ENCODE measurements at places on chromosomes 12 and 14.

DNA sequence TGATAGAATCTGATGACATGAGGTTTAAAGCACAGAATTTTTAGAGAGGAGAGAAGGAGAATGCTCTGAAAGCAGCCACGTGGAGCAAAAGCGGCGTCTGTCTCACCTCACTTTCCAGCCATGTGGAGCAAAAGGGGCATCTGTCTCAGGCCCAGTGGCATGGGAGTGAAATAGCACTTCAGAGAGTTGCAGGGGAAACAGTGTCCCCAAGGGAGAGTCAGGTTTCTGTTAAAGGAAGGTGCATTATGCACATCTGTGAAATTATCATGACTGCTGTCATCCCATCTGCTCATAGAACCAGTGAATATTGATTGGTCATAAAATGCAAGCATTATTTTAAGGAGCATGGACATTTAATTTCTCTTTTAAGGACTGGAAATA lies 124.0 kb downstream of the BICD1 start:
- DNase-seq: no peak

DNA sequence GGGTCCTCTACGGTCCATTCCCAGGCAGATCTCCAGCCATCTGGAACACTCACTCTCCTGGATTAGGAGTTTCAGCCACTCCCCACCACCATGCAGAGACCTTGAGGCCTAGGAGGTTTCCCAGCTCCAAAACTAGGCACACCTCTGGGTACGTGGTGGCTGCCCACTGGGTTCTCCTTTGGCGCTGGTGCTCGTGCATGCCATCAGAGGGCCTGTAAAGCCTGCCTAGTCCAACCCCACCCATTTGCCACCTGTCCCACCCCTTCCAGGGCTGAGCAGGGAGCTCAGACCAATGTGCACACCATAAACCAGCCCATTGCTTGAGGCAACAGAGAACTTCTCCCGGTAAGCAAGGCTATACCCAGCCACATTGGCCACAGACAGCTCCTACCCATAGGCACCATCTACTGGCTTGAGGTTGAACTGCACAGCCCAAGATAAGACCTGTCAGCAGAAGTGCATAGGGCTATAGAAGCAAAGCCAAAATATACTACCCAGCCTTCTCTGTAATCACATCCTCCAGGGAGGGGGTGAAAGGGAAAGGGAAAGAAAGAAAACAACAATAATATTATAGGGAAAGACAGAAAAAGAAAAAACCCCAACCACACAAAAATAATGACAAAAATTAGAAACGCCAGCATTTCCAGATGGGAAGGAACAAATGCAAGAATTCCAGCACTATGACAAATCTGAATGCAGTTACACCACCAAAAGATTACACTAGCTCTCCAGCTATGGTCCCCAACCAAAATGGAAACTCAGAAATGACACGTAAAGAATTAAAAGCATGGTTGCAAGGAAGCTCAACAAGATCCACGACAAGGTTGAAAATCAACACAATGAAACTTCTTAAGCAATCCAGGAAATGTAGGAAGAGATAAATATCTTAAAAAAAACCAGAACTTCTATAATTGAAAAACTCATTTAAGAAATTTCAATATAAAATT lies 111.9 kb upstream of the CCDC175 start:
- DNase-seq: no peak

DNA sequence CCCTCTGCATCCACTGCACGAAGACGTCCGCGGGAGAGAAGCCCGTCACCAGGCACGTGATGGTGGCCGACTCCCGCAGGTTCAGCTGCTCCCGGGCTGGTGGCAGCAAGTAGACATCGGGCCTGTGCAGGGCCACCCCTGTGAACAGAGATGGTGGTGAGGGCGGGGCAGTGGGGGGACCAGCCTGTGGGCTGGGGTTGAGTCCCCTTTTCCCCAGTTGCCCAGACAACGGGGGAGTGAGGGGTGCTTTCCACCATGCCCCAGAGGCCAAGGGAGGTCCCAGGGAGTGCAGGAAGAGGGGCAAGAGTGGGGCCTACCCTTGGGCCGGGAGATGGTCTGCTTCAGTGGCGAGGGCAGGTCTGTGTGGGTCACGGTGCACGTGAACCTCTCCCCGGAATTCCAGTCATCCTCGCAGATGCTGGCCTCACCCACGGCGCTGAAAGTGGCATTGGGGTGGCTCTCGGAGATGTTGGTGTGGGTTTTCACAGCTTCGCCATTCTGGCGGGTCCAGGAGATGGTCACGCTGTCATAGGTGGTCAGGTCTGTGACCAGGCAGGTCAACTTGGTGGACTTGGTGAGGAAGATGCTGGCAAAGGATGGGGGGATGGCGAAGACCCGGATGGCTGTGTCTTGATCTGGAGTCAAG lies 328.3 kb downstream of the TMEM121 start:
- no peak for DNase-seq

DNA sequence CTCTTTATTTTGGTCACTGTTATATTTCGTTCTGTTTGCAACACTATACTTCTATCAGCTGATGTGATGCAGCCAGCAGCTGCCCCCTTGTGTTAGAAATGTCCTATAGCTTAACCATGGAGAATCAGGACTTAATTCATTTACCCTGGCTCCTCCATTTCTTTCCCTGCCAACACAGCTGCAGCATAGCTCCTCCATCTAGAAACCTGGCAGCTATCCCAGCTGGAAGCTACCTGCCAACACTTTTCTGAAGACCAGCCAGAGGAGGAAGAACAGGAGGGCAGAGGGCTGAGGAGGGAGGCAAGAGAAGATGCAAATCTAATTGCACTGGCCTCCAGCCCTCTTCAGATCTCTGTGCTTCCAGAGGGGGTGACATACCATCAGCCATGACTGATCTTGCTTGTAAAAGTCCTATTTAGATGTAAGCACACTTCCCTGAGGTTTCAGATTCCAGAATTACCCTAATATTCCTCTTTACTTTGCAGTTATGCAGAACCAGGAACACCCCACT lies 156.8 kb upstream of the TMEM260 start:
- no peak for DNase-seq

GRCh38 chr14:60777856-60778578 lies 43.5 kb downstream of the MNAT1 start:
- no peak for DNase-seq

DNA sequence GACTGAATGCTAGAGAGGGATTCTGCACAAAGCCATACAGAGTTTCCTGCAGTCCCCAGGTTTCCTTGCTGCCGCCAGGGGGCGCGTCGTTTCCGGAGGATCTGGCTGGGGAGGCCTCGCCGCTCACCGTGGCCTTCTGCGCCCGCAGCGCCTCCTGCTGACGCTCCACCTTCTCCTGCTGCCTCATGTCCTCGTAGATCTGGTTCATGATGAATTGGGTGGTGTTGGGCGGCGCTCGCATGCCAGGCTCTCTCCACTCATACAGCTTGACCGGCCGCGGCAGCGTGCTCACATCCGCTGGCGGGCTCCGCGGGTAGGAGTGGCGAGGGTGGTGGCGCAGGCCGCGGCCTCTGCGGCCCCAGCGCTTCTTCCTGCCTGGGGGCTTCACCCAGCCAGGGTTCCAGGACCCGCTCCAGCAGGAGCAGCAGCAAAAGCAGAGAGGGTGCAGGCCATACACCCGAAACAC lies 987 bp downstream of the CCER1 start:
- no peak for DNase-seq

- no peak for DNase-seq
Observed at GRCh38 chr14:30991408-30991807, 34.0 kb upstream of the AP4S1 start.

DNA sequence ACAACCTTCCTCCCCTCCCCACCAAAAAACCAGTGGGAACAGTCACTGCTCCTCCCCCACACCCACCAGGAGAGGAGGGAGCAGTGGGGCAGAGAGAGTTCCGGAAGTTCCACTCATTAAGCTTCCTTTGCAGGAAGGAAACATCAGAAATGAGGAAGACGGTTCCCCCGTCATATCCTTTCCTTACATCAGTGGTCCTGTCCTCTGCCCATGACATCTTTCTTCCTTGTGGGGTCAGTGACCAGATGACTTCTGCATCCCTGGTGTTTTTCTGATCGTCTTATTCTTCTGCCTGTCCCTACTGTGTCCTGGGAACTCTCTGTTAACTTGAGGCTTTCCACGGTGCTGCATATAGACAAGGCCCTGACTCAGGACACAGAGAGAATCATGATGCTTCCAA lies 40.8 kb upstream of the SPTLC2 start:
- no peak for DNase-seq

DNA sequence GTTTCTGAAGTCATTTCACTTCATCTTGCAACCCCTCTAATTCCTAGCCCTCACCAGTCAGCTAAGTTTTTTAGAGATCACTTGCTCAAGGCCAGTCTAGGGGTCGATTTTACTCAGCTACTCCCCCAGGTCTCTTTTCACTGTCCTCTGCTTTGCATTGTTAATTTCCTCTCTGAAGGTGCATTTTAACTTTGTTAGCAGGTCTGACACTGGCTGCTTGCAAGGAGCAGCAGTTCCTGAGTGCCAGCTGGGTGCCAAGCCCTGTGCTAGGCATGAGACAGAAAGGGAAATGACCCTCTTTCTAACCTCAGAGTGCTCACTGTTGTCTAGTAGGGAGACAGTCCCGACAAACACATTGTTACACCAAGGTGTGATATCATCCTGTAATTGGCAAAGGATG lies 17.8 kb upstream of the DACT1 start:
- DNase-seq: no peak

DNA sequence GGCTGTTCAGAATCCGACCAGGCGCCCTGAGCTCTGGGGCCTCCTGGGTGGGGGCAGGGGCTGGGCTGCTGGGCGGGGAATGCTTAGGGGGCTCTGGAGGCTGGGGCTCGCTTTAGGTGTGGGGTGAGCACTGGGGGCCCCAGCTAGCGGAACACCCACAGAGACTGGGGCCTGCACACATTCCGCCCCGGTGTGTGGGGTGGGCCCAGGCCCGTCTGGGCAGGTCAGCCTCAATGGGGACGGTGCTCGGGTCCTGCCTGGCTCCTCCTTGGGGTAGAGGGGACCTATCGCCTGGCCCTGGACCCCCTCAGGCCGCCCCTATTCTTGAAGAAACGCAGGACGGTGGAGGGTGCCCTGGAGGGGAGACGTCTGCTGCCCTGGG lies 364.8 kb downstream of the TMEM121 start:
- no peak for DNase-seq

DNA sequence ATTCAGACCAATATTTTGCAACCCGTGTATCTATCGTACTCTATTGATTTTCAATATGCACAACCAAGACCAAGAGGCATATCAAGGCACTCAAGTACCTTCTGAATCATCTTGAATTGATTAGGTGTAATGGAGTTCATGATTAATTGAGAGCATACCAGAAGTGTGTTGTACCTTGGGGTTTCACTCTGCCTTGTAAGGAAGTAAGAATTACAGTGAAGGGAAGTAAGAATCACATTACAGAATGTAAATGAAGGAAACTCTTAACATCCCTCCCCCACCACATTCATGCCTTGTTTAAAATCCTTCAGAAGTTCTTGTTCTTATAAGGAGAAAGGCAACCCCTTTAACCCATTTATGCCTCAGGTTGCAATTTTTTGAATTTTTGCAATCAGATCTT lies 5.4 kb upstream of the MGAT4C start:
- DNase-seq: no peak

GRCh38 chr14:99972748-99973466 lies 92.3 kb upstream of the EVL start:
- DNase-seq: no peak

DNA sequence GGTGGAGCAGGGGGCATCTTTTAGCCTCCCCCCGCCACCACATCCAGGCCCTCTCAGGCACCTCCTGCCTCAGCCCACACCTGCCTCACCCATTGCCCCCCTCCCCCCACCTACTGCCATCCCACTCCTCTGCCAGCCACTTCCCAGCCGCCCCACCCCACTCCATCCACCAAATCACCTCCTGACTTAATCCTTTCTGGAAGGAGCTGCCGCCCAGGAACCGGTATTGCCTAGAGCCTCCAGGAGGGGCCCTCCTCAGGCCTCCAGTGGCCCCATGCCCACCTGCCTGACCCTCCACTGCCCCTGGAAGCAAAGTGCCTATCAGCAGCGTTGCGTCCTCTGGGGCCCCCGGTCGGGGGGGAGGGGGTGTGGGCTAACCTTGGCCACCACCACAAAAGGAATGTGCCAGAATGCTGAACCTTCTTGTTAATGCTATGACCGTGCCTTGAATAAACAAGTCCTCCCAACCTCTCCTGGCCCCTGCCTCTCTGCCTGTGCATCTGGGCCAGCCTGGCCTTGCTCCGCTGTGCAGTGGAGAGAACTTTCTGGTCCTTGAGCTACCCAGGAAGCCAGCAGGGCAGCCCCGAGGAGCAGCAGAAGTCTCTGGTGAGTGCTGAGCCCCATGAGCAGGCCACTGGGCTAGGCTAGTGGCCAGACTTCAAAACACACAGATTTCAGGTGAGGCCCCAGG lies 11.8 kb downstream of the NGB start:
- no peak for DNase-seq

- DNase-seq: no peak
Observed at GRCh38 chr14:32417956-32418552, 89.0 kb downstream of the AKAP6 start.

DNA sequence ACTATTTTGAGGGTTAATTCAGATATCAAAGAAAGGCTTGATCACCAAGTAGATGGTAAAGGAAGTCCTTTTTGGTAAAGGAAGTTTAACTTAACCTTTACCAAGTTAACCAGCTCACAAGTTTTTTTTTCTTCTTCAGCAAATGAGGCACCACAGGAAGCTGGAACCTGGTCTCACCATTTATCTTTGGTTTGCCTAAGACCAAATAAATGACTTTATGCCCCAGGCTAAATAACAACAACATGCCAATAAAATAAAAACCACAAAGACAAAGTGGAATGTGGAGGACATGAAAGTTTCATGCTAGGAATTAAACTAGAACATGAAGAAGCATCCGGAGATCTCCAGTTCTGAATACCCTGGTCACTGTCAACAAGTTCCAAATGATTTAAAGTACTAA lies 116.8 kb upstream of the PRICKLE1 start:
- no peak for DNase-seq

GRCh38 chr14:93987815-93988476 lies 9.2 kb upstream of the CCDC197 start:
- DNase-seq: no peak

DNA sequence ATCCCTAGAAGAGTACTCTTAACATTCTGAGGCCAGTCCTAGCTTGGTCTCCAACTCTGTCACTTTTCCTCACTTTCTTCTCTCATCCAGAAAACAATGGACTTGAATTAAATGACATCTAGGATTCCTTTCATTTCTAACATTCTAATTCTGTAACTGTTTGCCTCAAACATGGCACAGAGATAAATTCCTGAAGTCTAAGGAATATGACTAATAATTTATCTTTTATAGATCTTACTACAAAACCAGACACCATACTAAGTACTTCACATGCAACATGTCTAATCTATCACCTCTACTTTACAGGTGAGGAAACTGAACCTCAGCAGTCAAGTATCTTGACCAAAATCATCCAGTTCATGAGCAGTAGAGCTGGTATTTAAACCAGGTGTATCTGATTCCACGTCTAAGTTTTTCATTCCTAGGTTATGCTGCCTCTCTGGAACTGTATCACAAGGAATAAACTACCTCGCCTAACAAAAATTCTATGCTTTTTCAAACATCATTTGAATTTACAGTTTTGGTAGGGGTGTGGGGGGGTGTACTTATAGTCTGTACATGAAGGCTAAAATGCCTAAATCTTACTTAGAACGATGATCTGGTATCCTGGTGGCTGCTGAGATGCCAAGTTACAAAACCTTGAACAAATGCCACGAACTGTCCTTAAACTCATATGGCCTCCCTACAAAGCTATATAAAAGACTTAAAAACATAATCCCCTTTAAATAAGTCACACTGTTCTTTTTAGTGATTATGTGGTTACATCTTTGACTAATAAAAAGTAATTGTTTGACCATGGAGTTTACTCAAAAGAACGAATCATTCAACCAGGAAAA lies 41.6 kb downstream of the ATXN2 start:
- no peak for DNase-seq

Data from stimulated activated CD4-positive, alpha-beta T cell treated with anti-CD3 and anti-CD28 coated beads, Interleukin-2, amount 100 ng/mL, for 4 hours (primary cell).